A549 treated with ZK216348 at 1 μM for 4 hours (cell line): ENCODE measurements at places on chromosomes 3 and 15. TPM values are rescaled to one million over a fixed set of nuclear protein-coding genes. Genes with fewer than 3 reads are reported as not detected.

CFAP44 gene
- 0.93 to 2.8 TPM (median 1.7 TPM) in 5 replicates for total RNA-seq

OR5K4 gene
- total RNA-seq, result not detected in 5 replicates

ZBED2 gene
- total RNA-seq, result 0.19 to 0.43 TPM (median 0.26 TPM) in 5 replicates

POLR2H gene
- total RNA-seq, result 69.5 to 82.7 TPM (median 77.4 TPM) in 5 replicates

FEZF2 gene
- total RNA-seq, result not detected in 5 replicates

CAMK2N2 gene
- 0.60 to 2.0 TPM (median 1.3 TPM) in 5 replicates for total RNA-seq

P2RY1 gene
- 0.34 to 0.57 TPM (median 0.54 TPM) in 5 replicates for total RNA-seq

GOLGA8S gene
- 0.12 to 0.25 TPM (median 0.18 TPM) in 5 replicates for total RNA-seq

HCLS1 gene
- 0.11 to 0.19 TPM (median 0.18 TPM) in 3 of 5 replicates, not detected in the others for total RNA-seq

CFAP20DC gene
- 1.8 to 3.2 TPM (median 2.4 TPM) in 5 replicates for total RNA-seq

NPAP1 gene
- not detected in 5 replicates for total RNA-seq

PLA1A gene
- total RNA-seq, result 0.21 to 0.38 TPM (median 0.21 TPM) in 5 replicates

GREM1 gene
- total RNA-seq, result 5.8 to 14.1 TPM (median 7.6 TPM) in 5 replicates

TTLL13 gene
- total RNA-seq, result 0.11 to 0.43 TPM (median 0.16 TPM) in 4 of 5 replicates, not detected in the other

DNASE1L3 gene
- not detected in 5 replicates for total RNA-seq

LRTM1 gene
- not detected in 5 replicates for total RNA-seq

PLA2G4D gene
- not detected in 5 replicates for total RNA-seq

SCN11A gene
- total RNA-seq, result 0.02 TPM in 2 of 5 replicates, not detected in the others

CLDN16 gene
- 0.07 to 0.34 TPM in 2 of 5 replicates, not detected in the others for total RNA-seq
